ENCODE measurements at places on chromosomes 4 and X.

DNA sequence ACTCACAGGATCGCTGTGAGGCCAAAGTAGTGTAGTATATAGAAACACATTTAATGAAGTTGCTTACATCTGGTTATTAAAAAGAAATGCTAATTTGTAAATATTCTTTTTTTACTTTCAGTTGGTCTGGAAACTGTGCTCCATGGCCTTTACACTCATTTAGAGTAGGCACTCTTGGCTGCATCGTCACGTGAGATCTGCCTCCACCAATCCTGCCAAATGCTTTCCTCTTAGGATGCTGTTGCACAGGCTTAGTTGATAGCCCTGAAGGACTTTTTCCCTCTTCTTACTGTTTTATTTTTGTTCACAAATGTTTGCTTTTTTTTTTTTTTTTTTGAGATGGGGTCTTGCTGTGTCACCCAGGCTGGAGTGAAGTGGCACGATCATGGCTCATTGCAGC lies 6.3 kb downstream of the CPE start:
- DNase-seq: no peak

DNA sequence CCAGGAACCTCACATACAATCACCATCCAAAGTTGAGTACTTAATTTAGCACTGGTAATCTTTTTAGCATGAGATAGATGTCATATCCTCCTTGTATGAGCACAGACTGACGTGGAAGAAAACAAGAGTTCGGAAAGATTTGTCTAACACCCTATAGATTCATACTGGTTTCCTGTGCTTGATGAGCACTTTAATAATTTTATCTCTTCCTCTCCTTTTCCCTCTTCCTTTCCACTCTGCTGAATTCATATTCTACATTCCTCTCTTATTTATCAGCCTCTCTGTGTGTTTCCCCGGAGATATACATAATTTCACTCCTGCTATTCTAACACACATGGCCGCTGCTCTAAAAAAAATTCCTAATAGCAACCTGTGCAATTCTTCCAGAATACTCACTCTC lies 273.9 kb downstream of the AFF2 start:
- DNase-seq: no peak

DNA sequence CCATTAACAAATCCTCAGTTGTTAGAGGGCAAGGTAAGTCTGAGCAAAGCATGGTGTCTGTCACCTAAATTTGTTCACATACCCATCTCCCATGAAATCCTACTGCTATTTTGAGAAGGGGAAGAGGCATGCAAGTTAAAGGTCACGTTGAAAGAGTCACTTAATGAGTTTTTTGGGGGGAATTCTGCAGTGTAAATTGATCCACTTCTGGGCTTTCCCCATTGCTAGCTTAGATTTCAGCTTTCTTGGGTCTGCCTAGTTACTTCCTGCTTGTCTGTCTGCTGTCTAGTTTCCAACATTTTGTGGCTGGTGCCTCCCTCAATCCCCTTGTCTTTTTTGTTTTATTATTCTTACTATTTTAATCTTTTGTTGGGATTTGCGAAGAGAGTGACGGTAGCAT lies 32.0 kb downstream of the CEP135 start:
- no peak for DNase-seq

DNA sequence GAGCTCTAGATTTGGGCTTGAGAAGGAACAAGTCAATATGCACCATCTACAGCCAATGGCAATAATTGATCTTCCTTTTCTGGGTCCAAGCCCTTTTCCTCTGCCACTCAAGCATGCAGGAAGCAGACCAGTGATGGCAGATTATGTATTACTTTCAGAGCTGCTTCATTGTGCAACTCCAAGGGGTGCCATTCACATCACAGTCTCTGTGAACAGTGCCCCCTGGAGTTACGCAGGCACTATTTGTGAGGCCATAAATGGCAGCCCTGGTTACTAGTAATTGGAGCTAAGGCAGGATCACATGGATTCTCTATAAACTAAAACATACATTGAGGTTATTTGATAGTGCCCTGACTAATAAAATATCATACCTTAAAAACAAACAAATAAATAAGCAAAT lies 313.4 kb upstream of the SLC7A11 start:
- DNase-seq: no peak

DNA sequence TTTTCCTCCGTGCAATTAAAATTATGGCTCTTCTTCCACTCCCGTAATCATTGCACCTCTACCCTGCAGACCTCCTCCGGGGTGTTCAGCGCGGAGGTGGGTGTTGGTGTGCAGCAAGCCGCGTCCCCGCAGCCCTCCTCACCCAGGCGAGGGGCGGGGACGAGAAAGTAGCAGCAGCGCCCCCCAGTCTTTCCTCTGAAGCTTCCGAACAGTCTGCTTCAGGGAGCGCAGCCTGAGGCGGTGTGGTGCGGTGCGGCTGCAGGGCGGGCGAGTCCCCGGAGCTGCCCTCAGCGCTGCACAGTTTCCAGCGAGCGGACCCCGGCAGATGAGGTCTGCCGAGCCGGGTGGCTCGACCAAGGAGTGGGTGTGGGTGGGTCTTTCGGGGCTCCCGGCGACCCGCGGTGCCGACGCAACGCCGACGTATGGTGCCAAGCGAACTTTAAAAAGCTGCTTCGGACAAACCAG lies at the start of gene FRAS1:
TSS of gene FRAS1 (plus strand) at position 189 of the 465 bp plus-strand sequence. CDS start 687 bp downstream, outside the sequence.
- DNase-seq: peak; percentile 29

DNA sequence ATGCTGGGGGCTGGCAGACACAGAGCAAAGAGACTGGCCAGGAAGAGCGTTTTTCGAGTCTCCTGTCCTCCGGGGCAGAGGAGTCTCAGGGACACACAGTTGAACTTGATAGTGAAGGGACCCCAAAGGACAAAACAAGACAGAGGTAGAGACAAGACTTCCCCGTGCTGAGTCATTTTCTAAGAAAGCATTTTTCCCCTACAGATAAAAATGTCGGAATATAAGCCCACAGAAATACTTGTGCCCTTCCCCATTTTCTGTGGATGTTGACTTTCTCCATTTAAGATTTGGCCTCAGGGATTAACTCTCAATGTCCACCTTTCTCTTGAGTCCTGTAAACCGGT lies 523 bp upstream of the BTK start:
- no peak for DNase-seq

- no peak for DNase-seq
These were observed 60.4 kb upstream of the MTM1 start for GRCh38 chrX:150508018-150508417.

- no peak for DNase-seq
These were observed 291.3 kb downstream of the GALNTL6 start for GRCh38 chr4:172104539-172104938.

GRCh38 chr4:78737973-78738372 lies 38.2 kb upstream of the BMP2K start:
- DNase-seq: no peak

DNA sequence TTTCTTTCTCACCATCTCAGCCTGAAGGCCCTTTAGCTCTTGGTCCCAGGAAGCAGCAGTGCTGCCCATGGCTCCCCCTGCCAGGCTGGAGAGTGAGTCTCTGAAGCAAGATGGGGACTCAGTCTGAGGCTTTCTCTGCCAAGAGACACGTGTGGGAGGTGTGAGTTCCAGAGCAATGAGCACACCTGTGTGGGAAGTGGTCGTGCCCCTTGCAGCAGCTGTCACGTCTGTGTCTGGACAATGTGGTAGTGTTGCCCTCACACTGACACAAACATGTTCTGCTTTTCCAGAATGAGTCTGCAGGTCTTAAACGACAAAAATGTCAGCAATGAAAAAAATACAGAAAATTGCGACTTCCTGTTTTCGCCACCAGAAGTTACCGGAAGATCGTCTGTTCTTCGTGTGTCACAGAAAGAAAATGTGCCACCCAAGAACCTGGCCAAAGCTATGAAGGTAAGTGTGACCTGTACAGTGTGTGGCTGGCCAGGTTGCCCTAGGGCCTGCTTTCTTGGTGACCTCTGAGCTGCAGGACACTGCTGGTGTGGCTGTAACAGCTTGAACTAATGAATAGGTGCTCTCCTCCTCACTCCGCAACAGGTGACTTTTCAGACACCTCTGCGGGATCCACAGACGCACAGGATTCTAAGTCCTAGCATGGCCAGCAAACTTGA lies 1.9 kb downstream of the TACC3 start:
- DNase-seq: no peak

DNA sequence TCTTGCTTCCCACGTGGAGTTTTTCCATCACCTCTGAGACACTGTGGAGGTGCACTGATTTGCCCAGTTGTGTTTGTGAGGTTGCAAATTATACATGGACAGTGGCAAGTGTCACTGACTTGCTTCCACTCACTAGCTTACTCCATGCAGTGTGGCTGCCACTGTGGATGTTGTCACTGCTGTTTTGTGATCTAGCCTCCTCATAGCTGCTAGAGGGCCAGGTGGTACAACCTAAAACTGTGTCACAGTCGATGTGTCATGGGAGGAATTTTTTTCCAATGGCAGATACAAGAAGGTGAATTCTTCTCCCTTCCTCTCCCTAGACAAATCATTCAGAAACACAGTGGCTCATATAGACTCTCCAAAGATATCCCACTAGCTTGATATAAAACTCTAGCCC lies 37.5 kb upstream of the TMPRSS11F start:
- DNase-seq: no peak

GRCh38 chr4:121154103-121154515 lies 10.0 kb downstream of the TNIP3 start:
- no peak for DNase-seq

GRCh38 chr4:14767142-14767541 lies 235.1 kb upstream of the CPEB2 start:
- no peak for DNase-seq
